Hepatocyte (in vitro differentiated cells): ENCODE measurements at places on chromosomes 1 and 21. TPM values are rescaled to one million over a fixed set of nuclear protein-coding genes. Genes with fewer than 3 reads are reported as not detected.

CYP4B1 gene
- polyA plus RNA-seq, result 0.25 and 0.92 TPM in 2 replicates

MPZL1 gene
- polyA plus RNA-seq, result 202 and 245 TPM in 2 replicates

CTNNBIP1 gene
- 47.2 and 49.8 TPM in 2 replicates for polyA plus RNA-seq

B4GALT2 gene
- polyA plus RNA-seq, result 68.8 and 73.8 TPM in 2 replicates

IFI44L gene
- 0.02 and 0.19 TPM in 2 replicates for polyA plus RNA-seq

CNKSR1 gene
- 31.4 and 38.6 TPM in 2 replicates for polyA plus RNA-seq

LCE3D gene
- not detected in 2 replicates for polyA plus RNA-seq

OR2M3 gene
- not detected in 2 replicates for polyA plus RNA-seq

NR1I3 gene
- 3.9 and 8.1 TPM in 2 replicates for polyA plus RNA-seq

CRYBG2 gene
- polyA plus RNA-seq, result 20.1 and 21.6 TPM in 2 replicates

SPRR5 gene
- not detected in 2 replicates for polyA plus RNA-seq

ANGPTL7 gene
- polyA plus RNA-seq, result 37.2 and 50.5 TPM in 2 replicates

PINK1 gene
- polyA plus RNA-seq, result 84.1 and 96.4 TPM in 2 replicates

ICOSLG gene
- polyA plus RNA-seq, result 0.68 and 1.9 TPM in 2 replicates

CITED4 gene
- polyA plus RNA-seq, result 29.0 and 30.0 TPM in 2 replicates

GRCh38 chr1:51444534-51445192 lies 74.4 kb downstream of the EPS15 start:
- no peak for DNase-seq

DNA sequence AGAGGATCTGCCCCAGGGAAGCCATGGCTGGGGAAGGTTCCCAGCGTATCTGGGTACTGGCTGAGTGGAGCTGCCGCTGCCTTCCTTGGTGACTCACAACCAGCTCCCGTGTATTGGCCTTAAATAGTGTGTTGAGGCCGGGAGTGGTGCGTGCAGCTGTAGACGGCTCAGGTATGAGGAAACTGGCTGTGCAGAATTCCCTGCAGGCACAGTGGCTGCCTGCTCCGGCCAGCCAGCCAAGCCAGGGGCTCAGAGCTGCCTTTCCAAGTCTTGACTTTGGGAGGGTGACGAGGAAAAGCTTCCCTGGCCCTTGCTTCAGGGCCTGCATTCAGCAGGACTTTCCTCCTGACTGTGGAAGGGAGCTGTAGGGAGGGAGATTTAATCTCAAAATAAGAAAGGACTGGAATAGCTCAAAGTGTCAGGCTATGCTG lies at the start of gene VTCN1:
TSS of gene VTCN1 (minus strand) at position 97 of the 431 bp plus-strand sequence. CDS start at position 25, 72 bp downstream.
- peak; percentile 80 for DNase-seq

DNA sequence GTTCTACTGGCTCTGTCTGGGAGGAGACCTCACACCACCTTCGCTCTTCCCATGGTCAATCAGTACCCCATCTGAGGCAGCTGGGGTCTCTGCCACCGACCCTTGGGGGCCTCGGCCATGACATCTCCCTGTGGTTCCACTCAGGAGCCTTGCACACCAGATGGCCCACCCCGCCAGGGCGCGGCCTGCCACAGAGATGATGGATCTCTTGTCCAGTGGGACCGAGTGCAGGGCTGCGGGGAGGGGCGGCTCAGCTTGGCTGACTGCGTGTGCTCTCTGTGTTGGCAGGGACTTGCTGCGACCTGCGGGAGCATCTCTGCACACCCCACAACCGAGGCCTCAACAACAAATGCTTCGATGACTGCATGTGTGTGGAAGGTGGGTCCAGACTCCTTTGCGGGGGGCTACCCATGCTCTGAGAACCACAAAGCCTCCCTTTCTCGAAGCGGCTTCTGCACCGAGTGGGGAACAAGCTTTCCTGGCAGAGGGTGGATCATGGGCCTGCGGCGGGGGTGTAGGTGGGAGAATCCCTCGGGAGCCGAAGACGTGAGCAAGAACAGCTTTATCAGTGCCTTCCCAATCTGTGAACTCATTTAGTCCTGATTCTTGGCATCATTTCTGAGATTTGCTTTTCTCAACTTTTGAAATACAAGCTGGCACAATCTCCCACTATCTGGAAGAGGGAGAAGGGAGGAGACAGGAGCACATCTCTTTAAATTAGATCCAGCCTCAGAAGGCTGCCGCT lies 20.9 kb upstream of the AGTRAP start:
- no peak for DNase-seq

DNA sequence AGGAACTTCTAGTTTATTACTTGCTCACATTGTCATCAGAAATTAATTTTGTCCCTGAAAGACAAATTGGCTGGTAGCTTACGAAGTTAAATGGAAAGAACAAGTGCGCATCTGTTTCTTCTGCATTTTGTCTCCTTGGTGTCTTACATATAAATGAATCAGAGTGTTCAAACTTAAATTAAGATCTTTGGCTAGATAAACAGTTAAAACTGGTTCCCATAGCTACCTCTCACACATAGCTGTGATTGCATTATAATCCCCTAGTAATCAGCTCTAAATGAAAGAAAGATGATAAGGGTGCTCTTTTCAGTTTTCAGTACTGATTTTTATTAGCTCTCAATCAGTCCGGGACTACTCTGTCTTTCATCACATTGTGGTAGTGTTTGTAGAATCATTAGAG lies 124.2 kb upstream of the LMO4 start:
- no peak for DNase-seq

DNA sequence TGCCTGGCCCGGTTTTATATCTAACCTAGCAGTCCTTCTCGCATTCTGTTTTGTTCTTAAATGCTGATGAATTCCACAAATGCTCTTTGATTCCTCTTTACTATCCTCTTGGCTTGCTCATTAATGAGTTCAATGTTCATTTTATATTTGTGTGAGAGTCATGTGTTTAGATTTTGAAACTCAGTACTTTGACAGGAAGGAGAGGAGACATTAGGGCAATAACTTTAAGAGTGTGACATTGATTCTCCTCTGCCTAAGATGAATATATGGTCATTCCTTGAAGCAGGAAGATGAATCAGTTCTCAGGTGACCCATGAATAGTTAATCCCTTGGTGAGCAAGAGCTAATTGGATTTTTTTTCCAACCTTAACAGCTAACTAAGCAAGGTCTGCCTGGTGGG lies 84.1 kb downstream of the MRPS6 start:
- DNase-seq, result peak; percentile 22

- DNase-seq, result peak; percentile 92
Observed at GRCh38 chr1:112698366-112699310, 8.3 kb downstream of the RHOC start.

GRCh38 chr1:24752305-24752704 lies 7.1 kb downstream of the CLIC4 start:
- no peak for DNase-seq

DNA sequence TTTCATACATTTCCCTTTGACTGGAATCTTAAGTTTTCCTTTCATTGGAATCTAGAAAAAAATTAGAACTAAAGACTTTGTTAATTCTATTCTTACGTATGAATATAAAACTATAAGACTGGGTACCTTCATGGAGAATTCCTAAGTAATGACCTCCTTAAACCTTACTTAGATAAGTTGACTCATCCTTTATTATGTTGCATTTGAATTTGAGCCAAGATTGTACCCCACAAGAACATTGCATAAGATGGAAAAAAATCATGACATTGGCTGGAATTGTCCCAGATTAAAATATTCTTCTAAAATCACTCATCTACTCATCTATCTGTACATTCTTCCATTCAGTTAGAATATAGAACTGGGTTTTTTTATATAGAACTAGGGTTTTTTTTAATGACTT lies 137.4 kb downstream of the C1orf21 start:
- DNase-seq, result no peak

DNA sequence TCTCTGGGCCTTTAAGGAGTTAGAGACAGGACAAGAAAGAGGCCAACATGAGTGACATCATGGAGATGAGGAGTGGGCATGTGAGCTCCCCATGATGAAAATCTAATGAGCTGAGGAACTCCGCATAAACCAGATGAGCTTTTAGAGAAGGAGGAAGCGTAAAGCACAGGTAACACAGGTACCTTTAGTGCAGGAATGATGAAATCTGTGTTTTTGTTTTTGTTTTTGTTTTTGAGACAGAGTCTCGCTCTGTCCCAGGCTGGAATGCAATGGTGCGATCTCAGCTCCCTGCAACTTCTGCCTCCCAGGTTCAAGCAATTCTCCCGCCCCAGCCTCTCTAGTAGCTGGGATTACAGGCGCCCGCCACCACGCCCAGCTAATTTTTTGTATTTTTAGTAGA lies 12.7 kb upstream of the FAM89A start:
- no peak for DNase-seq

- no peak for DNase-seq
Observed at GRCh38 chr1:246020211-246020954, 486.7 kb downstream of the SMYD3 start.

- DNase-seq, result peak; percentile 44
Observed at GRCh38 chr1:109137958-109138357, 24.0 kb downstream of the ELAPOR1 start.

DNA sequence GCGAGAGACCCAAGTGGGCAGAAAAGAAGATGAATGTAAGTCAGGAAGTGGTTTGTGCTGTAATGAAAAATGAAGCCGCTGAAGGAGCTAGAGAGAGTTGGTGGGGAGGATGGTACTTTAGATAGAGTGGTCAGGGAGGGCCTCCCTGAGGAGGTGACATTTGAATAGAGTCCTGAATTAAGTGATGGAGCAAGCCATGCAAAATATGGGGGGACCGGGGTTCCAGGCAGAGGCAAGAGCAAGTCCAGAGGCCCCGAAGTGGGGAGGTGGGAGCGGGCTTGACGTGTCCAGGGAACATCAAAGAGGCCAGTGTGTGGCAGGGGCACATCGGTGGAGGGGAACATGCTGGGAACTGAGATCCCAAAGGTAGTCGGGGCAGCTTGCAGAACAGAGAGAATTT lies 43.1 kb downstream of the OPRD1 start:
- DNase-seq, result no peak

- no peak for DNase-seq
Observed at GRCh38 chr1:180982422-180982821, 40.2 kb downstream of the STX6 start.

GRCh38 chr1:21539933-21540332 lies 30.7 kb downstream of the ALPL start:
- DNase-seq, result no peak

- DNase-seq, result no peak
Observed at GRCh38 chr1:211281320-211282022, 22.3 kb downstream of the RCOR3 start.

DNA sequence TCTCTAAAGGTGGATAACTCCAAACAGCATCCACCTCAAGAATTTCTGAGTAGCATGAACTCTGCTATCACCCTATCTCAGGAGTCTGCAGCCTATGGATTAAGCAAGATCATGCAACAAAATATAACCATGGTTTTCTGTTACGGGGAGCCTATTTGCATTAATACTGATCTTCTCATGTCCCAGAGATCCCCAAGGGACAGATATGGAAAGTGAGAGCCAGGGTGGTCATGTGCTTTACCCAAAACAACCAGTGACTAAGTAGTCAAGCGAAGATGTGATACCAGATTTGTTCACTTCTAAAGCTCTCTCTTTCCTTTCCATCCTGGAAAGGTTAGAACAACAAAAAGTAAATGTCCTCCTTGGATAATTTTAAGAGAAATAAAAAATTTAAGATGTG lies 125.1 kb downstream of the PRRX1 start:
- DNase-seq, result no peak

DNA sequence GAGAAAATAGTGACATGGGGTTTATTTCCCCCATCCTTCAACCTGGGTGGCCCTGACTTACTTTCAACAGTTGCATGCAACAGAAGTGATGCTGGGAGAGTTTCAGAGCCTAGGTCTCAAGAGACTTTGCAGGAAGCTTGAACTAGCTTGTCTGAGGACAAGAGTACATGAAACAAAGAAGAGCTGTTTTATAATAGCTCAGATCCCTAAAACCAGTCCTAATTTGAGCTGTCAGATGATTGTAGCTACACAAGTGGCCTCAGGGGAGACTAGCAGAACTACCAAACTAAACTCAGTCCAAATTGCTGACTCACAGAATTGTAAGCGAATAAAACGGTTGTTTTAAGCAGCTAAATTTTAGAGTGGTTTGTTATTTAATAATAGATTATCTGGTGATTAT lies 17.1 kb downstream of the RC3H1 start:
- DNase-seq, result no peak

GRCh38 chr1:114108751-114109255 lies 44.9 kb downstream of the SYT6 start:
- peak; percentile 63 for DNase-seq

DNA sequence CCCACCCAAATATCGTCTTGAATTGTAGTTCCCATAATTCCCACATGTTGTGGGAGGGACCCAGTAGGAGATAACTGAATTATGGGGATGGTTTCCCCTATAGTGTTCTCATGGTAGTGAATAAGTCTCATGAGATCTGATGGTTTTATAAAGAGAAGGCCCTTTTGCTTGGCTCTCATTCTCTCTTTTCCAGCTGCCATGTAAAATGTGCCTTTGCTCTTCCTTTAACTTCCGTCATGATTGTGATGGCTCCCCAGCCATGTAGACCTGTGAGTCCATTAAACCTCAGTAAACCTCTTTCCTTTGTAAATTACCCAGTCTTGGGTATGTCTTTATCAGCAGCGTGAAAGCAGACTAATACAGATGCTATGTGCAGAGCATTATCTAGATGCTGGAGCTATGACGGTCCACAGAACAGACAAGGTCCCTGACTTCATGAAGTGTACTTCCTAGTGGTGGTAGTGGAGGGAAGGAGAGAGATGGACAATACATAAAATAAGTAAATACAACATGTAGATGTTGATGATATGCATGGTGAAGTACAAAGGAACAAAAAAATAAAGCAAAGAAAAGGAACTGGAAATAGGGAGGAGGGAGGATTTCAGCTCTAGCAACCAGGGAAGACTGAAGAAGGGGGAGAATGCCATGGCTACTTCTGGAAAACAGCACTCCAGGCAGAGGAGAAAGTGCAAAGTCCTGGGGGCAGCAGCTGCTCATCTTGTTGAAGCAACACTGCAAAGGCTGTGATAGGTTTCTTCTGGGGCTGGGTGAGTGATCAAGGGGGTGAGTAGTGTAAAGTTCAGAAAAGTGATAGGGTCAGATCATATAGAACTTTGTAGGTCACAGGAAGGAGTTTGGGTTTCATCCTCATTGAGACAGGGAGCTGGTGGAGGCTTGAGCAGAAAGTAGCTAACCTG lies 6.8 kb upstream of the RCAN1 start:
- no peak for DNase-seq

DNA sequence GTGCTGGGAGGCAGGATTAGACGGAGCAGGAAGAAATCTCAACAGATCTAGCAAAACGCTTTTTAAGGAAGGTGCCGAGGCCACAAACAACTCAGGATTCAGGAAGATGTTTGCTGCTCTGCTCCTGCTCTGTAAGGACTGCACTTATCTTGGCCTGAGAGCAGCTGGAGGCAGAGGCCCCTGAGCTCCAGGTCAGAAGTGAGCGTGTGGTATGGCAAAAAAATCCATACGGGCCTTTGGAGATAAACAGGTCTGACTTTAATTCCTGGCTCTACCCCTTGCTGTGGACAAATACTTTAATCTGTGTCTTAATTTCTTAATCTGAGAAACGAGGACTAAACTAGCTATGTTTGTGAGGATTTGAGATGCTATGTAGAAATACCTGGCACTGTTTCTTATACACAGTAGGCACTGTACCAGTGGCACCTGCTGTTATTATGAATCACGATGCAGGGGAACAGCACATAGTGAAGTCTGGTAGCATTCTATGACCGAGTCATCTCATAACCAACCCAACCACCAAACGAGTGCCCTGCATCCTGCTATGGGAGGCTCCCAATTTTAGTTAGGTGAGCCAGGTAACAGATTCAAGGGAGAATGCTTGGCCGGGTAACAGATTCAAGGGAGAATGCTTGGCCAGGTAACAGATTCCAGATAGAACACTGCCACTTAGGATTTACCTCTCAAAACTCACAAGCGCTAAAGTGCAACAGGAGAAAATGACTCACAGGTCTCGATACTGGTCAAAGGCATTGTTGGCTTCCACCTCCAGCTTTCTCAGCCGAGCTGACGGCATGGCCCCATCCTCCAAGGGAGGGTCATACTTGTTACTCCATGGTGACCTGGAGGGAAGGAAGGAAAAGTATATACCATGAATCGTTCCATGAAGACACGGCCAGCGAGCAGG lies 65.9 kb downstream of the SLC66A1 start:
- no peak for DNase-seq
